ENCODE measurements at places on chromosomes 1 and 21. TPM values are rescaled to one million over a fixed set of nuclear protein-coding genes. Genes with fewer than 3 reads are reported as not detected.

GRCh38 chr1:180912211-180912800 lies 391 bp upstream of the KIAA1614 start:
- DNase-seq: peak; percentile 45

NCDN gene
- total RNA-seq: 11.9 TPM

DNA sequence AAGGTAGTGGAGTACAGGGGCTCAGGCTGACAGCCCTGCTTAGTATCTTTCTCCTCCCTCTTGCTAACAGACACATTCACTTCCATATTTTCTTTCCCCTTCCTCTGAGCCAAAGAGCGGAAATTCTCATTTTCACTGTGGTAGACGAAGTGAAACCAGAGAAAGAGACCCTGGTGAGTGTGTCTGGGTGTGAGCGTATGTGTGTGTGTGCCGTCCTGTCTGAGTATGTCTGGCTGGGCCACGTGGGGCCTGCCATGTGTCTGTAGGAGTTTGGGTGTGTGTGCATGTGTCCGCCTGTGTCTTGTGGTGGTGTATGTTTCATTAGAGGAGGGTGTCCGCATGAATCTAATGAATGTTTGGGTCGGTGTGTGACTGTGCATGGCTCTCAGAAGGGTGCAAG lies 1.7 kb downstream of the COL8A2 start:
- no peak for DNase-seq

GRCh38 chr1:229221106-229222019 lies 49.5 kb upstream of the RAB4A start:
- DNase-seq: peak; percentile 21

CFHR1 gene
- total RNA-seq: not detected

- no peak for DNase-seq
These were observed 2.6 kb downstream of the NDC1 start for GRCh38 chr1:53835491-53835890.

DNA sequence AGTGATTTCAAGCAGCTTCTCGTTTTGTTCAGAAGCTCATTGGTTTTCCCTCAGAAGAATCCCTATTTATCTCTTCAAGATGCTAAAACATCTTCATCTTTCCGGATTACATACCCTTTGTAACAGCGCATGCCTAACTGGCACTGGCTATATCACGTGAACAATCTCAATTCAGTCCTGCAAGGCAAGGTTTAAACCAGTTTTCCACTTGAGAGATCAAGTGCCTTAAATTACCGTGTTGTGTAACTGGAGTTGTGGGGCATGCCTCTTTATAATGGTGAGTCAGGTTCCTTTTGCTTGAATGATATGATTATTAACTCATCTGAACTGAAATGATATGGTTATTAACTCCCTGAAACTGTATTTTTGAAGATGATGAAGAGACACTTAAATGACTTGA lies 11.0 kb upstream of the ZFP69B start:
- DNase-seq: no peak

GRCh38 chr21:29430576-29430975 lies 131.9 kb downstream of the BACH1 start:
- DNase-seq: no peak

DAB1 gene
- not detected for total RNA-seq

OR2T33 gene
- total RNA-seq: not detected

GRCh38 chr1:13763222-13763621 lies 63.2 kb downstream of the PRDM2 start:
- DNase-seq: no peak

GRCh38 chr1:148434832-148435231 lies 48.3 kb downstream of the PPIAL4G start:
- DNase-seq: no peak

- no peak for DNase-seq
These were observed 69.5 kb upstream of the CACNA1E start for GRCh38 chr1:181413836-181414235.

ATP1A4 gene
- total RNA-seq: not detected

- no peak for DNase-seq
These were observed 191.9 kb upstream of the LMO4 start for GRCh38 chr1:87136607-87137341.

DNA sequence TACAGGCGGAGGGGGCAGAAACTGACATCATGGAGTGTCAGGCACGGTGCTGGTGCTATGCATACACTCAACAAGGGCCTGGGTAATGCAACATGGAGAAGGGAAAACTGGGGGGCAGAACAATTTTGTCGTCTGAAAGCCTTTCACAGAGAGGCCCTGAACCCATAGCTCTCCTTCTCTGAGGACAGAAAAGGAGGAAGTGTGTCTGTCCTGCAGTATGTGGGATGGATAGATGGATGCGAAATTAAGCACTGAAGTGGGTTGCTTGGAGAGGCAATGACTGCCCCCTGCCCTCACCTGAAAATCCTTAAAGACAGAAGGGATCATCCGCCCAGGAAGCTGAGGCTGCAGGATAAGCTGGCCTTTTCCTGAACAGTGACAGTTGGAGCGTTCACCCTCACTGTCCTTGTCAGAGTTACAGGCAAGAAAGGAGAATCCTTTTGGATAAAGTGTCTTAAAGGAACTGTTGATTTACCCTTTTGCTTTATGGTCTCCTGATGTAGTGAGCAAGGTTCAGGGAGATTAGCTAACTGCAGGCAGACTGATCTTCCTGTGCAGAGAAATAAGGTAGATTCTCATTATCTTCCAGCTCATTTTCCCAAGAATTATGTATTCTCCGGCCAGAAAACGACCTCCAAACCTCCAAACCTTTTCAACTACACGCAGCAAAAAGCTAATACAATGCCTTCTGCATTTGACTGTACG lies 1.6 kb upstream of the FAM20B start:
- no peak for DNase-seq

- DNase-seq: no peak
These were observed 876.5 kb downstream of the USP25 start for GRCh38 chr21:16606271-16606670.

DNA sequence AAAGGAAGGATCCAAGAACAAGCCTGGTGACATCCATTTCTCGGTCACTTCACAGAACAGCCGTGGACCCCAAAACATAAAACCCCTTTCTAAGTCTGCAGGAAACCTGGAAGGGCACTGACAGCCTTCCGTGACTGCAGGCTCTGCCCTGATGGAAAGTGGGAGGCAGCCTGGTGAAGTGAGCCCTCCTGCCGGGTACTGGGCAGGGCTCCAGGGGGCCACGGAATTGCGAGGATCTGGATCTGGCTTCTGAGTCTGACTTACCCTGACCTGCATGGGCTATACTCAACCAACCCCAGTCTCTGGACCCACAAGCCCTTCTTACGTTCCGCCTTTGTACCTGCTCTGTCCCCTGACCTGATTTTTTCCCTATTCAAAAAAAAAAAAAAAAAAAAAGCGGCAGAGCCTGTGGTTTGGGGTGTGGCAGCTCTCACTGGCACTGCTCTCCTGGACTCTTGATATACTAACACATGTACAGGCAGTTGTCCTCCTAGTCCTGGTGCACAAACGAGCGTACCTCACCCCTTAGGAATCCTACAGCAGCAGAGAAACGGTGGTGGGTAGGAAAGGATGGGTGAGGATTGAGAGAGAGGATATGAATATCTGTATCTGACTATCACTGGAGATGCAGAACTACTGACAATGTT lies 82.9 kb downstream of the BEND5 start:
- no peak for DNase-seq

- DNase-seq: no peak
These were observed 29.7 kb upstream of the TRABD2B start for GRCh38 chr1:48026701-48027532.

IL19 gene
- not detected for total RNA-seq

TMEM200B gene
- 4.3 TPM for total RNA-seq

DNA sequence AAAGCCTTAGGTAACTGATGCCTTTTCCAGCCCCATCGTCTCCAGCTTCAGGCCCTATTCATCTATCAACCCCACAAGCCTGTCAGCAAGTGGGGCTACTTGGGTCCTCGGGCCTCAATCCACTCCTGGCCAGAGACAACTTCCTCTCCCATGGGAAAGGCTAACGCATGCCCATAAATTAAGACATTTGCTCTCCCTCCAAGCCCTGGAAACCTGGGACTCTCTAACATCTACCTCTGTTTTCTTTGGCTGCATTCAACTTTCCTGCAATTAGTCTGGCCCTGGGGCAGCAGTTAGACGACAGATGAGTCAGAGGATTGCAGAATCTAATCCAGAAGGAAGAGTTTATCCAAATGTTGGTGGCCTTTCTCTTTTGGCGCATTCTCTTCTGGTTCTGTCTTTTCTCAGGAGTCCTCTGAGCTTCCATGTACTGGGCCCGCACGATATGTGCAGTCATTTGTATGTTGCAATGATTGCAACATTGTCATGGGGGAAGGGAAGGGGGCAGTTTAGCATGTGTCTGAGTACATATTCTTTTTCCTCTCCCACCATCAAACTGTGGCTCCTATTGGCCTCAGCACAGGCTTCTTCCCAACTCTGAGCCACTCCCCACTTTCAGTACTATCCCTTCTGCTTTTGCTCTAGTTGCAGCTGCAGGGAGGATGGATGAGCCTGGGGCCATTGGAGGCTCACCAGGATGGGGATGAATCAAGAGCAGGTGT lies 54.4 kb downstream of the NAV1 start:
- DNase-seq: peak; percentile 99

DNA sequence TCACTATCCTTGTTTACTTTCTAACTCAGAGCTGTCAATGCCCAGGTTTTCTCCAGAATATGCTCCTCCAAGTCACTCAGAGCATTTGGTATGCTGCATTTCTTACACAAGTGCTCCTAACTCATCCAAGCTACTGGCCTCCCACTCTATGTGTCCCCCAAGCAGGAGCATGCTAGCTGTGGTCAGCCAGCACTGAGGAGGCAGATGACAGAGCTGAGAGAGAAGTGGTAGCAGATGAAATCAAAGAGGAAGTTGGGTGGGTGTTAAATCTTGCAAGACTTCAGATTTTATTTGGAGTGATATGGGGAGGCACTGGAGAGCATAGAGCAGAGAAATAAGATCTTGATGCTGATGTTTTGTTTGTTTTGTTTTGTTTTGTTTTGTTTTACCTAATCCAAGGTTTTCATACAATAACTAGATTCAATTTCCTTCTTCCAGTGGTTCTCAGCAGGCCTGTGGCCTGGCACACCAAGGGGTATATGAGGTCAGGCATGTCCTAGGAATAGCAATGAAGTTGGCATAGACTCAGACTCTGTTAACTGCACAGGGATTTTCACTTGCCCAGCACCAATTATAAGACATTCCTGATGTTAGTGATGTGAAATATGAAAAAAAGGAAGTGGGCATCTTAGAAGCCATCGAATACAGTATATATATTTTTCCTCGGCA lies 3.1 kb upstream of the PGBD5 start:
- no peak for DNase-seq

DTL gene
- 28.0 TPM for total RNA-seq

GRCh38 chr21:43001316-43001715 lies 27.0 kb downstream of the PKNOX1 start:
- no peak for DNase-seq

GRCh38 chr21:38561613-38562581 lies 63.6 kb upstream of the ERG start:
- no peak for DNase-seq

DNA sequence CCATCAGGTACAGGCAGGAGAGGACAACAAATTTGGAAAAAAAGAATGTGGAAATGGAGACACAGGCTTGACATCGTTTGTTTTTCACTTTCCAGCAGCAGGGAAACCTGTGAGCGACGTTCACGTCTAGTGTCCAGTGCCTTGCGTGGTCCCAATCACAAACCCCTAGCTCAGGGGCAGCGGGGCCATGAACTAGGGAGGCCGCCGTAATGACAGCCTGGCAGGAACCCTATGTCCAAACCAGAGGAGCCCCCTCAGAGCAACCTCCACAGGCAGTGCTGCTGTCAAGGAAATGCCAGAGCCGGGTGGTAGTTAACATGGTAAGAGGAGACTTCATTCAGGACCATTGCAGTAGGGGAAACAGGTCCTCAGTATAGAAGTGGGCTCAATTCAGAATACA lies 37.8 kb upstream of the PSEN2 start:
- no peak for DNase-seq

DNA sequence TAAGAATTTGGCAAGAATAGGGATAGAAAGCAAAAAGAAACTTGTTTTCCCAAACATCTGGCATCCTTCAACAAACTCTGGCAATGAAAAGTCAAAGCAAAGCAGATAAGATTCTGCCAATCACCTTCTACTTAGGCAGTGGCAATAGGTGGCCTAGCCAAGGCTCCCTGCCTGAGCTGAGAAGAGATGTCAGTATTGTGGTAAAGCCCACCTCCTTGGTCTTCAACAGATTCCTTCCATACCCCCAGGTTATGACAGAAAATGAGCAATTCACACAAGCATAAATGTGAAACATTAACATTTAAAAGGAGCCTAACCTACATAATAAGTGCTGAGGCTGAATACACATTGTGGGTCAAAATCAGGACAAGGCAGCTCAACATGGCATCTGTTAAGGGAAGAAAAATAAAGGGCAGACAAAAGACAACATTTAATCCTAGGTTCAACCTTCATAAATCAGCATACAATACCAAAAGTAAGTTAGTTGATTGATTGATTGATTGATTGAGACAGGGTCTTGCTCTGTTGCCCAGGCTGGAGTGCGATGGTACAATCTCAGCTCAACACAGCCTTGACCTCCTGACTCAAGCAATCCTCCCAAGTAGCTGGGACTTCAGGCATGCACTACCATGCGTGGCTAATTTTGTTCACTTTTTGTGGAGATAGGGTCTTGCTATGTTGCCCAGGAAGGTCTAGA lies 123.1 kb downstream of the AKT3 start:
- no peak for DNase-seq

DNA sequence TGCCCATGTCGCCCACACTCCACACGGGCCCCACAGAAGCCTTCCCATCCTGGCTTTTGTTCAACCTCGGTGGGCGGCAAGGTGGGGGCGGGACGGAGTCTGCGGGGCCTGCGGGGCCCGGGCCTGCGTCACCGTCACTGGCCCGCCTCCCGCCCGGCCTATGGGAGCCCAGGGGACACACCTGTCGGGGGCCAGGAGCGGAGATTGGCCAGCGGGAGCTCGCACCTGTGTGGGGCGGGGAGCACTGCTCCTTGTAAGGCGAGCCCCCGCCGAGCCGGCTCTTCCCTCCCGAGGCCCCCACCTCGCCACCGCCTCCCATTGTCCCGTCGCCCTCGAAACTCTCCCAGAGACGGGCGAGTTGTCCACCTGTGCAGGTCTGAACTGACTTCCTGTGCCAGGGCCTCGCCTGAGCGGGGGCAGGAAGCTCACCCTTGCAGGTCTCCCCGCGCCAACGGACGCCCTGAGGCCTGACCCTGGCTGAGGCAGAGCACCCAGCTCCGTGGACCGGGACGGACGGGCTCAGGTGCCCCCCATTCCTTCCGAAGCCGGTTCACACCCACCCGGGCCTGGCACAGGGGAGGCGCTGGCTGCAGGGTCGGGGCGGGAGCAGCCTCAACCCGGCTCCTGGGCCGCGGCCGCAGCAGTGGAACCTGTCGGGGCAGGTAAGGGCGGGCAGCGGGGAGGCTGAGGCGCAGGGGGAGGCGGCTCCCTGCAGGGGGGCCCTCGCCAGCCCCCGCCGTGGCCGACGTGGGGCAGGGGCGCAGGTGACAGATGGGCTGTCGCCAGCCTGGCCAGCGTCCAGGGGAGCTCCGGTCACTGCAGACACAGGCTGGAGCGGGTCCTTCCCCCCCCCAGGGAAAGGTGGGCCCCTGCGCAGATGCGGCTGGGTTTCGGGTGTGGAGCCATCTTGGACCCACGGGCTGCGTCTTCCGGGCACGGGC lies 10.8 kb upstream of the TTLL10 start:
- DNase-seq: no peak

RNPC3 gene
- 5.3 TPM for total RNA-seq

All from RPMI7951 (cell line).